Activated gamma-delta T cell treated with anti-CD3 and anti-CD28 coated beads, Interleukin-2, amount 50 U/mL, for 16 hours (primary cell): ENCODE measurements at places on chromosomes 1 and 21.

DNA sequence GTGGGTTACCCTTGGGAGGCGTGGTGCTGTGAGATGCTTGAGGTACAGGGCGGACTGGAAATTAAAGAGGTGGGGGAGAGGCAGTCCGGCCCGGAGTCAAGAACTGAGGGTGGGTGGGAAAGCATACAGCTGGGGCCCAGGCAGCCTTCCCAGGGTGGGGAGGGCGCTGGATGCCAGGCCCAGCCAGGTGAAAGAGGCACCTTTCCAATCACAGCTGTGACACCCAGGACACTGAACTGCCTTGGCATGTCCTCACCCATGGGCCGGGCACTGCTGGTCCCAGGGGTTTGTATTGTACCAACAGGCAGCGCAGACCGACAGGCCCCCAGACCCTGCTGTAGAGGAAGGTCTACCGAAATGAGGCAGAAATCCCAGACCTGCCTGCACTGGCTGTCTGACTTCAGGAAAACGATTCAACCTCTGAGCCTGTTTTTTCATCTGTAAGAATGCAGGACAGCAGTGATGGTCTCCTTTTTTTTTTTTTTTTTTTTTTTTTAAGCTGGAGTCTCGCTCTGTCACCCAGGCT lies 9.1 kb downstream of the SLC30A2 start:
- DNase-seq: no peak

DNA sequence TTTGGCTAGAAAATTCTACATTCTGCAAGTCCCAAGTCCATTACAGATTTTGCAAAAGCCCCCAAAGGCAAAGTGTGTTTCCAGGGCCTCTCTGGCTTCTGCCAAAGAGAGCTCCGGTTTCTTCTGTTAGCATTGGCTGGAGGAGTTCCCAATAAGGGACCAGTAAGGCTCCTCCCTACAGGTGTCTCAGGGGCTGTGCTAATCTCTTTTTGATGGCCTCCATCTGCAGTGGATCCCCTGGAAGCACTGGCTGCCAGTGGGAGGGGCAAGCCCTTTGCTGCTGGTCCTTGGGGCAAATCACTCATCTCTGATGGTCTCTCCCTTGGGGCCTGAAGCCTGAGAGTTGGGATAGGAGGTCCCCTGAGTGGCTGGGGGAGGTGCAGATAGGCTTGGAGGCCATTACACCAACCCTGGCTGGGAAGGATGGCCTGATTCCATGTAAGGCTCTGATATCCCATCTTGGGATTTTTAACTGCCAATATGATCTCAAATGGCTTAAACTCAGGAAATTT lies 89.1 kb upstream of the USP24 start:
- DNase-seq: no peak

- no peak for DNase-seq
Observed at GRCh38 chr1:2352897-2353550, 38.3 kb downstream of the MORN1 start.

GRCh38 chr1:201140941-201141260 lies 13.4 kb downstream of the TMEM9 start:
- no peak for DNase-seq

DNA sequence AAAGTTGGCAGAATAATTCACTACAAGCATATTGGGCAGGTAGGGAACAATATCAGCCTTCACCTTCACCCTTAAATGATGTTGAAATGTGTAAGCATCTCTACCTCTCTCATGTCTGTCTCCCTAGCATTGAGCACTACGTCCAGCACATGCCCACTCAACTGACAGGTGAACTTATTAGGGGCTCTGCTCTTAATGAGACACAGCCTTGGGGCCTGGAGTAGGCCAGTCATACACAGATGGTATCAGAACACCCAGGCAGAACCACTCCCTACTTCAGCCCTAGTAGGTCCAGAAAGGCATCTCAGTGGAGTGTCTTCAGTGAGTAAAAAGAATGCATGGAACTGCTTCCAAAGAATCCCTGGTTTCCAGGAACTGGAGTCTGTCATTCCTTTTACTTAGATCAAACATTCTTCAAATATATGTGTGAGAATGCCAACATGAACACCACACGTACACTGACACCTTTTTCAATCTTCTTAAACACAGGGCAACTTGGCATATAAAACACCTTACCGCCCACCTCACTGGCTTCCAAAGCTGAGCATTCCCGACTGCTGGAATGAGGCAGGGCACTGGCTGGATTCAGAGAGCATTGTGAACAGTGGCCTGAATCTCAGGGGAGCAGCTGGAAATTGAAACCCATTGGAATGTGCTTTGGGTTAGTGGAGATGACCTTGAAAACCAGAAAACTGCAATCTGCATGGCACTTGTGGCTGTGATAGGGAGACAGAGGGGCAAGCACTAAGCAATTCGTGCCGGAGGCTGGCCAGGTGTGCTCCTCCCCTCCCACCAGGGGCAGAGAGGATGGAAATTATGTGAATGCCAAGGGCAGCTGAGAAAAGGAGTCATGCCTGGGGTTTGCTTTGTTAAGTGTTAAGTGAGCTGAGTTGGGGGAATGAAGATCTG lies 24.2 kb upstream of the HSD3B1 start:
- DNase-seq: no peak

GRCh38 chr1:45721207-45721606 lies 29.2 kb downstream of the IPP start:
- DNase-seq: no peak

DNA sequence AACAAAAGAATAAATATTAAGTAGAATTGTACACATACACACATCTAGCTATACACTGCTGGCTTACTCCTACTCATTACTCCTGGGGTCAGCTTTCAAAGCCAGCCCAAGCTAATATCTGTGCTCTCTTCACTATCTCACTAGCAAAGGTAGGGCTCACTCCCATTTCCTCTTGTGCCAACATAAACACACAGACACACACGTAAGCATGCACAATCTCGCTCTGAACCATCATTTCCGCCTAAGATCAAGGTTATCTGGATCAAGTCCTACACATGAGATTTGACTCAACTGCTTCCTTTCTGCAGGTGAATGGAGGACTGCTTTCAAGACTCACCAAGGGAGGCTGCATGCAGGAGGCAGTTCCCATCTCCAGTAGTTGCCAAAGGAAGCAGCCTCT lies 28.8 kb upstream of the MTMR11 start:
- no peak for DNase-seq

DNA sequence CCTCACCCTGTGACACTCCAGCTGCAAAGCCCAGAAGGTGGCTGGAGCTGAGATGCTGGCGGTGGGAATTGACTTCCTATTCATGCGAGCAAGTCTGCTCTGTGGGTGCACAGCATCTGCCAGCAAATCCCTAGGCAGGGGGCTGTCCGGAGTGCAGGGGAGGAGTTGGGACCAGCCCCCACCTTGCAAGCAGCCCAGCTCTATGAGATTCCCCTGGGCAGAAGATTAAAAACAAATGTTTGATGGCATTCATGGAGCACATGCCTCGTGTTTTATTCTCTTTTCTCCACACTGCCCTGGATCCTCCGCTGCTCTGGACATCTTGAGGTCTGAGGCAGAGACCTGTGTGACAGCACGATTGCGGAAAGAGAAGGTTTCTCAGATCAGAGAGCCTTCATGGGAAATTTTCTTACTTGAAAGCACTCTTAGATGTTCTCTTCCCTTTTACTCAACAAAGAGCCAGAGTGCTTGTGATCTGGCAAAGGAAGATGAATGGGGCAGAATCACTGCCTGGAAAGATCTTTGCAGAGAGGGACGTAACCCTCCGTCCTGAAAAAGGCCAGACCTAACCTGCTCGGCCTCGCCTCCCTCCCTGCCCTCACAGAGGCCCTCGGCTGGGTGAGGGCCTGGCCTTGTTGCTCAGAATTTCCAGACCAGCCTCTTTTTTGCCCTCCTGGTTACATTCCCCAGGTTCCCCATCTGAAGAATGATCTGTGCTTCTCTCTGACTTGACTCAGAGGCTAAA lies 597.1 kb downstream of the KIF26B start:
- no peak for DNase-seq

DNA sequence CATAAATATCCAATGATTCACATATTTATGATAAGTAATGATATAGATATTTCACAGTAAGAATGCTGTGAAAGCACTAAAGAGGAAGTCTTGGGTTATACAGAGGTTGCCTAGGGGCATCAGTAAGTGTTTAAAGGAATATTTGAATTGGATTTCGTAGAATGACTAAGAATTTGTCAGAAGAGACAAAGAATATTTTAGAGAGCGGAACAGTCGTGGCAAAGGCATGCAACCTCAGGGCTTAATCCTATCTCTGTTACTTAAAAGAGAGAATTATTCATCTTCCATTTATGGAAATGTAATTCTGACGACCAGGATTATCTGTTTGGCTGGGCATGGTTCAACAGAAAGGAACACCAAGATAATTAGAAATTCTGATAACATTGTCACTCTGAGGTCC lies 171.9 kb upstream of the NR5A2 start:
- DNase-seq: no peak

DNA sequence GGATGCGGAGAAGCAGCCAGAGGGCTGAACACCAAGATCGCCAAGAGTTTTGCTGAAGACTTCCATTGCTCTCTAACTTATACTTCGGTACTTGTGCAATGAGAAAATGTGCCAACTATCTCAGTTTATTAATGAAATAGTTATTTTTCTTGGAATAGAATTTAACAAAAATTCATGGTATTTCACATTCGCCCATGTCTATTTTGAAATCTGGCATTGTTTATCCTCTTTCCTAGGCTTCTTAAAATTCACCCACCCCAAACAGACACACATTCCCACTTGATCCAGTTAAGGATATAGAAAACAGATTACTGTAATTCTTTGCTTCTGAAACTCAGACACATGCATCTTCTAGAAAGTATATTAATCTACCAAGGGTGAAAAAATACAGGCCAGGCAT lies 56.3 kb upstream of the ADAMTS5 start:
- DNase-seq: no peak

- no peak for DNase-seq
Observed at GRCh38 chr1:83596331-83596730, 402.6 kb downstream of the TTLL7 start.

GRCh38 chr1:219749370-219749769 lies 136.5 kb upstream of the ZC3H11B start:
- no peak for DNase-seq

DNA sequence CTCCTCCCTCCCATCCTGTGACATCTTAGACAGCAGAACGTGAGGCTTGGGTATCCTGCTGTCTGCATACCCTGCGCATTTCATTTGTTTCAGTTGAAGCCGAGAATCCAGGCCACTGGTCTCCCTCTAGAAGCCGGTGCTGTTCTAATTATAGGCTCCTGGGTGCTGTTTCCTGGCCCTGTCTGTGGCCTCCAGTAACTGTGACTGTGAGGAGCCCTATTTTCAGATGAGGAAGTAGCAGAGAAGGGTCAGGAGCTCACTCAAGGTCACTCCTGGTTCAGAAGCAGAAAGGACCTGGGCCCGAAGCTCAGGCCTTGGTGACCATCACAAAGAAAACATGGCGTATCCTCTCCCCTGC lies 24.0 kb downstream of the COQ8A start:
- no peak for DNase-seq

DNA sequence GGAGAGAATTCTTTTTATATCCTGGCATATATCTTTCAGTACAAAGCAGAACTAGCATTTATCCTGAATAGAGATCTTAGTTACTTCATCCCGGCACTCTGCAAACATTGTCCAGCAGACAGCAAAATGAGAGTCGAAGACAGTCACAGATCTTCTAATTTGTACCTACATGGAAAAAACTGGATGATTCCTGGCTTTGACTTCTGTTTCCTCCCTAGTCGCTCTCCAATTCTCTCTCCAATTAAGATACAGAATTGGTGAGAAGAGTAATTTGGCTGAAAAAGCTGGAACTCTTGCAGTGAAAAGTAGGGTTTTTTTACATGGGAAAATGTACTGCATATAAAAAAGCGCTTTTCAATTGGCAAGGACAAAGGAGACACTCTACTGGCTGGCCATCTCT lies 151.1 kb upstream of the C8B start:
- no peak for DNase-seq

GRCh38 chr21:41847066-41847804 lies 31.9 kb downstream of the PRDM15 start:
- DNase-seq: no peak

GRCh38 chr1:173294843-173295242 lies 87.7 kb upstream of the TNFSF4 start:
- DNase-seq: no peak

DNA sequence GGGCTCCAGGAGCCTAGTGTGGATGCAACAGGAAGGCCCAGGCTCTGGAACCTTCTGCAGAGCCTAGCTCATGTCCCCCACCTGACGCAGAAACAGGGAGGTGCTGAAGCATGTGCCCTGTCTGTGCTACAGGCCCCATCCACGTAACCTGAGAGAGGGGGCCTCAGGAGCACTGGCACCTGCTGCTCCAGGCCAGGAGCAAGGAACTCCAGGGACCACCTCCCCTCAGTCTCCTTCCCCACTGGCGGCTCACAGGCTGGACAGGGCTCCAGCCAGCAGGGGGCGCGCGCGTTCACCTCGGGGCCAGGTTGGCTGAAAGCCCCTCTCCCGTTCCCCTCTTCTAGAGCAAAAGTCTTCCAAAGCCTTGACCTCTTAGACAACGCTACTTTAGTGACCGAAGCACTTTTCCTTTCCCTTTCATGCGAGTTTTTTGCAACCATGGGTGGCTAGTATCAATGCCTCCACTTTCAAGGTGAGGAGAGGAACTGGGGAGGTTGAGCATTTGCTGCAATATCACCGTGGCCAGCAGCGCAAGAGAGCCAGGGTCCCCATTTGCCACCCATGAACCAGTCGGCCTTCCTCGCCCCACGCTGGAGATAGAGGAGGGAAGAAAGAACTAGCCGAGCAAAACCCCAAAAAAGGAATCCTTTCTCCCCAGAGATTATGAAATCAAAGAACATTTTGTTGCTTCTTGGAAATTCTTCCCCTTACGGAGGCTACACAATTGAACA lies 52.4 kb upstream of the GPR157 start:
- peak; percentile 54 for DNase-seq

- no peak for DNase-seq
Observed at GRCh38 chr1:242523719-242524570, 552 bp downstream of the PLD5 start.

- peak; percentile 70 for DNase-seq
Observed at GRCh38 chr1:2414297-2414958, 2.1 kb upstream of the PEX10 start.

GRCh38 chr1:96987186-96987703 lies 265.7 kb downstream of the PTBP2 start:
- no peak for DNase-seq

DNA sequence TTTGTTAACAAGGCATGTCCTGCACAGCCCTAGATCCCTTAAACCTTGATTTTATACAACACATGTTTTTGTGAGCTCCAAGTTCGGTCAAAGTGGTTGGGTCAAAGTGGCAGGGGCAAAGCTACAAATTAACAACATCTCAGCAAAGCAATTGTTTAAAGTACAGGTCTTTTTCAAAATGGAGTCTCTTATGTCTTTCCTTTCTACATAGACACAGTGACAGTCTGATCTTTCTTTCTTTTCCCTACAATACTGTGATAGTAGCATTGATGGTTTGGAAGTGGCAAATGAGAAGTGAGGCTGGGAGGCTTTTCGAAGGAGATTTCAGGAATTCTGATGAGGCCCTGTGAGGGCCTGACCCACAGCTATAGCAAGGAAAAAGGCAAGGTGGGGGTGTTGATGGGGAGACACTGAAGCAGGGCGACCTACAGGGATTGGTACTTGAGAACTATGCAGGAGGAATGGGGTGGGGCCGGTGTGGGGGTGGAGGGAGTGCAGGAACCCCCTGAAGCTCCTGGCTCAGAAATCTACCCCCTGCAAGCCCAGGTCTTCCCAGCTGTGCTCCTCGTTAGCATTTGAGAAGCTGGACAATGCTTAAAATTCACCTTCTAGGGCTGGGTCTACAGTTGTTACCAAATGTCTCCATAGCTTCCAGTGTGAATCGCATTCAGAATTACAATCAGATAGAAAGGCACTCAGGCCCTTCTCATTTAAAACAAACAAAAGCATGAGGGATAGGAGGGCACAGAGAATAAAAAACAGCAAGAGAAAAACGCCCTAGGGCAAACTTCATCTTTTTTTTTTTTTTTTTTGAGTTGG lies 102.6 kb upstream of the PPM1J start:
- DNase-seq: no peak

- no peak for DNase-seq
Observed at GRCh38 chr1:47523835-47524215, 86.0 kb downstream of the FOXD2 start.
